Right hindlimb (tissue), 1 donor: ENCODE measurements at places on chromosomes 7 and 10.

DNA sequence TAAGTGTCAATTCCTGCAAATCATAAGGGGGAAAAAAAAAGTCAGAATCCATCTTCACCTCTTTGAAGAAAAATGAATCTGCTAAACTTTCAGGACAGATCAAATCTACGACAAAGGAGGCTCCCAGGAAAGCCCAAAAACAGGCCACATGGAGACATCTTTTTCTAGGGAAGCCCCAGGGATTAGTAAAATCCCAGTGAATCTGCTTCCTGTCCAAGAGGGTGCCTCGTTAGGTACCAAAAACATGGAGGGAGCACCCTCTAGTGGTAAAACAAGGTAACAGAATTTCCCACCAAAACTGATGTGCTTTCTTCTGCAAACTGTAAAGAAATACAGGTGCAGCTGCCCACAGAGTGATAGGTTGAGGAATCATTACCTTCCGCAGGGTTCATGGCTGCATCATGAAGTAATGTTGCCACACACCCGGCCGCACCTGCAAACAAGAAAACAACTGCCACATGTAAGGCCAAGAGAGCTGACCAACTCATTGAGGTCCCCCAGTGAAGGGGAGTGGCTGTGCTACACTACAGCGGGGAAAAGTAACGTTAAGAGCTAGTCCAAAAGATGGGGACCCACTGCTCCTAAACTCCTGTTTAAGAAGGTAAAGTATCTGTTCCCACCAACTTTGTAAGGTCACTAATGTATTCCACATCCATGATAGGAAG is 7.9 kb downstream of the SLC25A28 start:
- peak; percentile 26 for DNase-seq

- DNase-seq: no peak
Measured at GRCh38 chr7:150003304-150003810, 129.6 kb downstream of the ATP6V0E2 start.

DNA sequence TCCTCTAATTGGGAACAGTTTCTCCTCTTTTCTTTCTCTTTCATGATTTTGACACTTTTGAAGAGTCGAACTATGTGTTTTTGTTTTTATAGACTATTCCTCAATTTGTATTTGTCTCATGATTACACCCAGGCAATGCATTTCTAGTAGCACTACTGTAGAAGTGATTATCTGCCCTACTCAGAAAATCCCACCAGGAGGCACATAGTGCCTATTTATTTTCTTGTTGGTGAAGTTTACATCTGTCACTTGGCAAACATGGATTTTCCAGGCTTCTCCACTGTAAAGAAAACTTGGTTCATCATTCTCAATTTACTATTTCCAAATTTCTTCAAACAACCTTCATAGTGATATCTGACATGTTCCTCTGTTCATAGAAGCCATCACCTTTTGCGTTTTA is 893.9 kb downstream of the CCSER2 start:
- no peak for DNase-seq

DNA sequence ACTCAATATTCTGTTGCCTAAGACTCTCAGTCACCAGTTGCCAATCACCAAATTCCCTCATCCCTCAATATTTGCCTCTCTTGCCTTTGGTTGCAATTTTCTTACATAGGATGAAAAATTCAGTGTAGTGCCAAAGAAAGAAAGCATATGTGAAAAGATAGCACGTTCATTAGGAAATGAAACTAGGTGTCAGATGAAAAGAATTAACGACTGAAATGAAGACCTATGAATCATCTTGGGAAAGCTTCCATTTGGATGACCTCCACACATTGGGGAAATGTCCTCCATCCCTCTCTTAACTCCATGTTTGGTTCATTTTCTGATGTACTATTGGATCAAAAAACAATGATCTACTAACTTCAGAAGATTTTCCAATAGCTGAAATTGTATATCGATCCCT is 145.1 kb upstream of the MEOX2 start:
- no peak for DNase-seq

GRCh38 chr7:69957661-69958060 is 359.4 kb downstream of the AUTS2 start:
- no peak for DNase-seq

DNA sequence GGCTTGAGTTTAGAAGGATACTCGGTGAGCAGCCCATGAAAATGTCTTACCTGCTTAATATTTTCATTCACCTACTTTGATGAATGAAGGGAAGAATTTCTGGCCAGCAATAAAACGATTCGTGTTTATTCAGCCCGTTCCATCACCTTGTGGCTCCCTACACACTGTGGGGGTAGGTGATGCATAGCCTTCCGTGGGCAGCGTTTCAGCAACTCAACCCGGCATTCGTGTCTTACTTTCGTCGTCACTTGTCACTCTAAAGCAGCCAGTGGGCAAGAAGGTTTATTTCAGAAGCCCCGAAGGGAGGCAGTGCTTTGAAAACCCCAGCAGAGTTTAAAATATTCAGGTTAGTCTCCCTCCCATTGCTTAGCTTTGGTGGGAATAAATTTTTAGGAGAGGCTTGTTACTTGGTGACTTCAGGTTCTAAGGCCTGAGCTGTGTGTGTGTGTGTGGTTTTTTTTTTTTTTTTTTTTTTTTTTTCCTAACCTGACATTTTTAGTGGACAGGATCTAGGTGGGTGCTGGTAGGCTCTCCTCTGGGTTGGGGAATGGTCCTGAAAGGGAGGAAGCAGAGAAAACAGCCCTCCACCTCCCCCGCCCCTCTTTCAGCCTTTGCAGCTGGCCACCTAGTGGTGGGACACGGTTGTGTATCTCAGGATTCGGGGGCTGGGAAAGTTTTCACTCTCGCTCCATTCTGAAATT is 1.8 kb downstream of the GRK5 start:
- DNase-seq: peak; percentile 68

DNA sequence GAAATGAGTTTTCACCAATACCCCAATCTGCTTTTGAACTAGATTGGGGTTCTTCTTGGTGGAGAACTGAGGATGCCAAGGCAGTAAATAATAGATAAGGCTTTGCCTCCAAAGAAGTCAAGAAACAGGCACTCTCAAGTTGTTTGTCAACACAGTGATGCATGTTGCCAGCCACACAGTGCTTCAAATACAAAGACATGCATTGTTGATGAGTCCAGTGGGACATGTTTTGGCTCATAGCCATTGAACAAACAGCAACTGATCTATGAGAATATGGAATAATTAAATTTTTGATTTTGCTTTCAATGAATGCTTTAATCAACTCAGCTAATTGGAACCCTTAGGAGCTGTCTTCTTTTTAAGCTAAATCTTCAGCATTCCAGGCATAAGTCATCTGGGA is 346.4 kb downstream of the THSD7A start:
- DNase-seq: no peak
